ENCODE measurements at places on chromosomes 16 and 17. TPM values are rescaled to one million over a fixed set of nuclear protein-coding genes. Genes with fewer than 3 reads are reported as not detected.

TEDC2 gene
- 2.8 TPM for total RNA-seq

LRRC3C gene
- not detected for total RNA-seq

TPSAB1 gene
- total RNA-seq = not detected

OR4D1 gene
- total RNA-seq = not detected

KRT32 gene
- not detected for total RNA-seq

CDC42EP4 gene
- 36.4 TPM for total RNA-seq

GINS2 gene
- total RNA-seq = 1.2 TPM

TUFM gene
- 82.1 TPM for total RNA-seq

FBXW10B gene
- total RNA-seq = 0.20 TPM

FN3K gene
- 14.3 TPM for total RNA-seq

PRSS27 gene
- total RNA-seq = 0.69 TPM

Data from smooth muscle cell of the pulmonary artery (primary cell).